Cerebellar nuclear complex (tissue), 1 donor: ENCODE measurements at places on chromosomes 7 and 10.

GRCh38 chr10:12803776-12804175, 197.7 kb downstream of the CCDC3 start:
- no peak for DNase-seq

DNA sequence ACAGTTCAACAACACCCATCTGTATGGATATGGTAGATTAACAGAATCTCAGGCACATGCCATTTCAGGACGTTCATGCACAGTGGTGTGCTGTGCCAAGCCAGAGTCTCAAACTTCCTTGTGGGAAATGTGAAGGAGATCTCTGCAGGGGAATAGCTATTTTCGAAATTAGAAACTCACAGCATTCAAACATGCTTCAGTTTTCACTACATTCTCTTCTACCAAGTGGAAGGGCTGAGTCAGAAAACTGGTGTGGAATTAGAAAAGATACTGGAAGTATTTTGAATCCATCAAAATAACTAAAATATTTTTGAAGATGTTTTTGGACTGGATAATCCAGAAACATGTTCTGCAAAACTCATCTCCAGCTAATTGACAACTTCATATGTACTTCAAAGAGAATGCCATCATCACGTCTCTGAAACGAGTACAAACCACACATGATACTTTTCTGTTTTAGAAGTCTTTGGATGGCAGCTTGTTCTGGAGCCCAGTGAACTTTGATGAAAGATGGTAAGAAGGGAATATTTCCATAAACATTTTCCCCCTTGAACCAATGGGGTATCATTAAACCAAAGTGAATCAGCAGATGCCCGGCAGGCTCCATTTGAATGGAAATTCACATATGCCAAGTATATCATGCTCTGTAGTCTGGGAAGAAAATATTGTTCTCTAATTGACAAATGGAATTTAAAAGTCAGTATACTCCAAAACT, 616.3 kb upstream of the IGFBP3 start:
- DNase-seq: no peak

DNA sequence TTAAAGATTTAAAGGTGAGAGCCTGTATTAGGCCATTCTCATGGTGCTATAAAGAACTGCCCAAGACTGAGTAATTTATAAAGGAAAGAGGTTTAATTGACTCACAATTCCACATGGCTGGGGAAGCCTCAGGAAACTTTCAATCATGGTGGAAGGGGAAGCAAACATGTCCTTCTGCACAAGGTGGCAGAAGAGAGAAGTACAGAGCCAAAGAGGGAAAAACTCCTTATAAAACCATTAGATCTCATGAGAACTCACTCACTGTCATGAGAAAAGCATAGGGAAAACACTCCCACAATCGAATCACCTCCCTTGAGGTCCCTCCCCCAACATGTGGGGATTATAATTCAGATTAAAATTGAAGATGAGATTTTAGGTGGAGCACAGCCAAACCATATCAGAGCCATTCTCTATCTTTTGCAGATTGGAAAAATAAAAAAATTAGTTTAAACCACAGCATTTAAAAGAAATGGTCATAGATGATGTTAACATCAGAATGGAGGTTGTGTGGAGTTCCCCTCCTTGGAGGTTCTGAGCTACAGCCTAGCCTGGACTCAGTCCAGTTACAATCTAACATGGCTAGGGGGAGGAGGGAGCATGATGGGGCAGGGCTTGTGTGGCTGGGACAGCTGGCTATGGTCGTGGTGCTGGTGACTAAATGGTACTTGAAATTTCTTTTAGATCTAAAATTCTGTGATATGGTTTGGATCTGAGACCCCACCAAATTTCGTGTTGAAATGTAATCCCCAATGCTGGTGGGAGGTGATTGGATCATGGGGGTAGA, 33.1 kb downstream of the GSTO2 start:
- no peak for DNase-seq

DNA sequence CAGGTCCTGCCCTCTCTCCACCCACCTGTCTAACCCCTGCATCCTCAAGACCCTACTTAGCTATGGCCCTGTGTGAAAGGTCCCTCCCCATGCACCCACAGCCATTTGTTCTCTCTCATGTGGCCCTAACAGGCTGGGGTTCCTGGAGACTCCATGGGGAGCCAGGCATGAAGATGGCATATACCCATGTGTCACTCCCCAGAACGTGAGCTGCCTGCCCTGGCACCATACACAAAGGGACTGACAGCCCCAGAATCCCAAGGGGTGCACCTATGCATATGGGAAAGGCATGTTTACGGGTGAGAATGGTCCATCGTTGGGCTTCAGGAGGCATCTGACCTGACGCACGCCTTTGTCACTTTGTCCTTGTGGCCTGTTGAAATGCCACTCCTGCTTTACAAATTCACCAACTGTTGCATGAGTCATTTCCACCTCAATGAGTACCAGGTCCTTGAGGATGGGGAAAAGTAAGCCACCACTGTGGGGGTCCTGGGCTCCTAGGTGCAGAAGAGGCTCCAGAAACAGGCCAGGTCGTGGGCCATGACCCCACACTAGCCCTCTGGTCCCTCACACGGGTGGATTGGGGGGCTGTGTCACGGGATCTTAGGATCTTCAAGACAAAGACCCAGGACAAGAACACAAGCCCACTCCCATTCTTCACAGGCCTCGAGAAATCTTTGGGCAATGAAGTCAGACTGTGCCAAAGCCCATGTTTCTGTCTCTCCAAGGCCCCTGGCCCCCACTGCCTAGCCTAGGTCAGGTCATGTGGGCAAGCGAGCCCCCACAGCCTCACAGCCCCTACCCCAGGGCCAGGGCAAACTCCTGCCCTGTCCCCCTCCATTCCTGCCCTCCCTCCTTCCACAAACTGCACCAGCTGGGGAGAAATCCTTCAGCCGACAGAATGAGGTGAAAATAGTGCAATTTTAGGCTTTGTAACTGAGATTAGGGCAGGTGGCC, 8.6 kb downstream of the GPRIN2 start:
- DNase-seq: no peak

DNA sequence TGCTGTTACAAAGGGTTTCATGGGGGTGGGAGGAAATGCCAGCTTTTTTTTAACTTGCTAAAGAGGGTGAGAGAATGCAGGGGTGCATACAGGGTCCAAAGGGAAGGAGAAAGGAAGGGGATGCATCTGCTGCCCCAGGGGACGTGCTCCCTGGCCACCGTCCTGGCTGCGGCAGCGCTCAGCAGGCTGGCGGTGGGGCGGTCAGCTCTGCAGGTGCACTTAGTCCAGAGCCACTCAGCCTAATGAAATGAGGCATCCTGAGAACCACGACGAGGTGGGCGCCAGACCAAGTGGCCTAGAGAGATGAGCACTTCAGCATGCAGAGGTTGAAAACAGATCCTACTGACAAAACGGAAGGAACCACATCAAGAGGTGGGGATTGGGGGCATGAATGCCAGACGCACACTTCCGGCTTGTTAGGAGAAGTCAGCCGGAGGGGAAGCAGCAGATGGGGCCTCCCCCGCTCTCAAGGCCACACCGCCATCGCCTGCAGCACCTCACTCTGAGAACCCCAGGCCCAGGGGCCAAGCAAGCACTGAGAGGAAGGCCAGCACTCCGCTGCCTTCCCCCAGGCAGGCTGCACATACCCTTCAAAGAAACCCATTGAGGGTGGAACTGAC, 94.5 kb downstream of the MAD1L1 start:
- DNase-seq: no peak

- no peak for DNase-seq
Observed at GRCh38 chr7:45417268-45417667, 156.9 kb upstream of the ADCY1 start.

DNA sequence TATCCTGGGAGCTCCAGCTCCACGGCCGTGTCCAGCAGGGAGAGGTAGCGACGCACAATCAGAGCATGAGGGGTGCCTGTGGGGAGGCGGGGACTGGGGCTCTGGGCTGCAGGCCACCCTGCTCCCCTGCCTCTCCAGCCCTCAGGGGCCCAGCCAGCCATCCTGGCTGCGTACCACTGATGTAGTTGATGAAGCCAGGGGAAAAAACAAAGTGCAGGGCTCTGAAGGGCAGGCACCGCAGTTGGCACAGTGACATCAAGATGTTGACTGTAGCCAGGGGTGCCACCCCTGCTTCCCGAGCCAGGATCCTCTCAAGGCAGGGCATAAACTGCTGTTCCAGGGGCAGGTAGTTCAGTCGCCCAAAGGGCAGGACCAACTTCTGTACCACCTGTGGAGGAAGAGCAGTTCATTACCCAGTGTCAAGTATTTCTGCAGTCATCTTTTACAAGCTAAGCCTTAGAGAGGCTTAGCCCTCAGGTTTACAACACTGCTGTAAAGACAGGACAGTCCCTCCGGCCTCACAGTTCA, 2.8 kb downstream of the FASTK start:
- DNase-seq: no peak

DNA sequence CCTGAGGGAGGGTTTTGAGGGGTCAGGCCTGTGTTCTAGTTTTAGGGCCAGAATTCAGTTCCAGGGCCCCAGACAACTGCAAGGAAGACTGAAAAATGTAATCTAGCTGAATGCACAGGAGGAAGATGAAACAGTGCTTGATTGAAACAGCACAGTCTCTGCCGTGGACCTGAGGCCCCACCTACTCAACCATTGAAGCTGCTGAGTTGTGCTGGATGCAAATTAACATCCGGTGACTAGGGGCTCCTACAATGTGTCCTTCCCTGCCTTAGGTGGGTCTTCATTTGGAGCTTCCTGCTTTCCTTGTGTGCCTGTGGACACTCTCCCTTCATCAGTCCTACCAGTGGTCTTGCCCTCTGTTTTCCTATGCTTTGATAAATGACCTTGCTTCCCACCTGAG, 5.7 kb downstream of the GLRX3 start:
- no peak for DNase-seq

- no peak for DNase-seq
Observed at GRCh38 chr10:9707216-9707615, 1310.5 kb upstream of the CELF2 start.

GRCh38 chr10:28871665-28872064, 194.3 kb downstream of the BAMBI start:
- DNase-seq: no peak

- no peak for DNase-seq
Observed at GRCh38 chr10:22560096-22560912, 154.1 kb downstream of the PIP4K2A start.

GRCh38 chr7:148914208-148914777, 30.2 kb upstream of the EZH2 start:
- DNase-seq: no peak

DNA sequence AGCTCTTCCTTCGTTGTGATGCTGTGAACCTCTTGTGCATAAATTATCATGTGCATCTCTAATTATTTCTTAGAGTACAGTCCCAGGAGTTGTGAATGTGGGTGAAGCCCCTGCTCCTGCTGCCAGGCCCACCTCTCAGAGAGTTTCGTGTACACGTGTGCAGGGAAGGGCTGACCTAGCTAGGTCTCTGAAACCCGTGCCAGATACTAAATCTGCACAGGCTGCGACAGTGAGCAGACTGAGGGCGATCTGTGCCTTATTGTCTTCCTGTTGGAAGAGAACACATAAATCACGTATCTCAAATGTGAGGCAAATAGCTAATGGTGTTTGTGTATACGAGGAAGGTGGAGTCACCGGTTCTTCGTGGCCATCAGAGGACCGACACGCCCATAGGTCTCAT, 71.8 kb upstream of the DNAJB6 start:
- no peak for DNase-seq

DNA sequence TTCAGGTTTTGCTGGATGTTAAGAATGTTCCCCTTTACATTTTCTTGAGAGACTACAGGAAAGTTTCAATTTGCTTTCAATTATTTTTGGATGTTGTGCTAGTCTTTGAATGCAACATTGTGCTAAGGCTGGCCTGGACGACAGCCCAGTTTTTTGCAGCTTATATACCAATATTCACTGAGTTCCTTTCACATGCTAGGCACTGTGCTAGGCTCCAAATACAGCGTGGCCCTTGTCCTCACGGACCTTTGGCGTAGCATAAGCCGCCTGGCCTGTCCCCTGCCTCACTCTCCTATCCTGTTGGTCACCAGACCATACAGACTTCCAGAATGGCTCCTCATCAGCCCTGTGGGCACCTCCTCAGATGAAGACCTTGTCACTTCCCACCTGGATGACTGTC, 19.5 kb upstream of the HSPA12A start:
- DNase-seq: no peak

DNA sequence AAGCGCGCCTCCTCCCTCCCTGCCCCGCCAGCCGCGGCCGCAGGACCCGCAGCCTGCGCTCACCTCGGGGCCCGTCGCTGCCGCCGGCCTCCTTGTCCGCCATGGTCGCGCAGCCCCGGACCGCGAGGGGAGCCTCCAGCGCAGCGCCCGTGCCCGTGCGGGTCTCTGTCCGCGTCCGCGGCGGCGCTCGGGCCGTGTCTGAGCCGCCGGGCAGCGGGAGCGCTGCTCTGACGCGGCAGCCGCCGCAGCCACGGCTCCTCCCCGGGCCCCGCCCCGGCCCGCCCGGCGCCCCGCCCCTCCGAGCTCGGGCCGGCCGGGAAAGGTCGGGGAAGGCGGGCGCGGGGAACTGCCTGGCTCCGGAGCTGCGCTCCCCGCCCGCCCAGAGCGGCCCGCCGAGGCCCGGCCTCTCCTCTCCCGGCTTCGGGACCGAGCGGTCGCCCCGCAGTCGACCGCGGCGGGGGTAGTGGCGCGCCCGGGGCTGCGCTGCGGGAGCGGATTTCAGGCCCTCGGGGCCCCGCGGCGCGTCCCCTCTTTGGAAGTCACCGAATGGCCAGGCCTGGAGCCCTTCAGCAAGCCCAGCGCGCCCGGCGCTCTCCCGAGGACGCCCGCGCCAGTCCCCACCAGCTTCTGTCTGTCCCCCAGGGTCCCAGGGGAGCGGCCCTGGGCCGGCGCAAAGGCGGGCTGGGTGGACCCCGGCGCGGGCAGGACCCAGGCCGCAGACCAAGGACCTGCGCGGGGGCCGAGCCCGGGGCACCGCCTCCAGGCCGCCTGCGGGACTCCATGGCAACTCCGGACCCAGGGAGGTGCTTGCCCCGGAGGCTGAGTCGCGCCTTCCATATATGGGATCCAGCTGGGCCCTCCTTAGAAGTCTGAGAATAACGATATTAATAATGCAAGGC, at the start of gene HSPA12A:
HSPA12A (minus strand) TSS at position 200 of the 899 bp plus-strand sequence; CDS start at position 103, 97 bp downstream.
- no peak for DNase-seq

DNA sequence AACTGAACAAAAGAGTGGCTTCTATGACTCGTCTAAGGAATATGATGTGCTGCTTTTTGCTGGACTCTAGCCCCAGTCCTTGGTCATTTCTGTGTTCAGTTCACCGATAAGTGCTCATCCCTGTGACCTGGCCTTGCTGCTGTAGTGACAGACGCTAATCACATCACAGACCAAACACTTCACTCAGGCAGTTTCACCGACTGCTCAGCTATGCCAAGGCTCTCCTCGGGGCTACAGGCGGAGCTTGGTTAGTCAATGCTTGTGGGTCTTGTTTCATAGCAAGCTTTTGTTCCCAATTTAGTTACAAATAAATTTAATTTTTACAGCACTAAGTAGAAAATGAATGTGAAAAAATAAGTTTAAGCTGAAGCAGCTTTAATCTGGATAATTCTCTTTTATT, 190.8 kb upstream of the PRKCQ start:
- no peak for DNase-seq

DNA sequence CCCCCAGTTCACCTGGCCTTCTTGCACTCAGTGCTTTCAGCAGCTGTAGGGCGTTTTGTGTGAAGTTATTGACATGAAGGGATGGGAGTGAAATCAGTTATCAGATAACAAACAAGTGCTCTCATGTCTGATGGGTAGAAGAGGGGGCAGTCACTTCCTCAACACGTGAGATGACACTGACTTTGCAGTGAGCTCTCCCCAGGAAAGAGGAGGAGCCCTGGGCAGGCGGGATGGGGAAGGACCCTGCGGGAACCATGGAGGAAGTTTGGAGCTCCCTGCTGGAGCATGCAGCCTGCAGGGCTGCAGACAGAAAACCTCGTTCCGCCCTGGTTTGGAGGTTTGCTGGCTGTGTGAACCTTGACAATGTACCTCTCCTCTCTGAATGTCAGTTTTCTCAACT, 38.7 kb downstream of the GPR26 start:
- no peak for DNase-seq

- no peak for DNase-seq
Observed at GRCh38 chr7:137313201-137313600, 30.3 kb downstream of the PTN start.
